PC-9 (cell line): ENCODE measurements at places on chromosomes 7 and 10. TPM values are rescaled to one million over a fixed set of nuclear protein-coding genes. Genes with fewer than 3 reads are reported as not detected.

Gene ACTL6B
- total RNA-seq, result not detected in 2 replicates

- no peak for DNase-seq
- no peaks in the 10 kb centered on the region for H3K27me3 ChIP-seq
- no peak overlapping the region for H3K27ac ChIP-seq
- H3K4me3 ChIP-seq, result no peak overlapping the region
- no peaks in the 10 kb centered on the region for H3K36me3 ChIP-seq
These were observed 2.0 kb upstream of the GATA3 start for GRCh38 chr10:8052341-8052955.

GRCh38 chr7:128167042-128167701 lies 73.9 kb upstream of the LEP start:
- DNase-seq, result peak; percentile 67
- peak overlapping the region; percentile 78 for H3K4me3 ChIP-seq
- no peaks in the 10 kb centered on the region for H3K36me3 ChIP-seq
- H3K27ac ChIP-seq, result no peak overlapping the region
- peaks cover 36% of the 10 kb centered on the region for H3K4me1 ChIP-seq

Gene MLXIPL
- 24.9 and 32.0 TPM in 2 replicates for total RNA-seq

- no peak for DNase-seq
- H3K27ac ChIP-seq, result no peak overlapping the region
- peaks cover 12% of the 10 kb centered on the region for H3K4me1 ChIP-seq
- H3K36me3 ChIP-seq, result no peaks in the 10 kb centered on the region
- H3K4me3 ChIP-seq, result no peak overlapping the region
These were observed 163.8 kb downstream of the SVIL start for GRCh38 chr10:29470843-29471543.

DNA sequence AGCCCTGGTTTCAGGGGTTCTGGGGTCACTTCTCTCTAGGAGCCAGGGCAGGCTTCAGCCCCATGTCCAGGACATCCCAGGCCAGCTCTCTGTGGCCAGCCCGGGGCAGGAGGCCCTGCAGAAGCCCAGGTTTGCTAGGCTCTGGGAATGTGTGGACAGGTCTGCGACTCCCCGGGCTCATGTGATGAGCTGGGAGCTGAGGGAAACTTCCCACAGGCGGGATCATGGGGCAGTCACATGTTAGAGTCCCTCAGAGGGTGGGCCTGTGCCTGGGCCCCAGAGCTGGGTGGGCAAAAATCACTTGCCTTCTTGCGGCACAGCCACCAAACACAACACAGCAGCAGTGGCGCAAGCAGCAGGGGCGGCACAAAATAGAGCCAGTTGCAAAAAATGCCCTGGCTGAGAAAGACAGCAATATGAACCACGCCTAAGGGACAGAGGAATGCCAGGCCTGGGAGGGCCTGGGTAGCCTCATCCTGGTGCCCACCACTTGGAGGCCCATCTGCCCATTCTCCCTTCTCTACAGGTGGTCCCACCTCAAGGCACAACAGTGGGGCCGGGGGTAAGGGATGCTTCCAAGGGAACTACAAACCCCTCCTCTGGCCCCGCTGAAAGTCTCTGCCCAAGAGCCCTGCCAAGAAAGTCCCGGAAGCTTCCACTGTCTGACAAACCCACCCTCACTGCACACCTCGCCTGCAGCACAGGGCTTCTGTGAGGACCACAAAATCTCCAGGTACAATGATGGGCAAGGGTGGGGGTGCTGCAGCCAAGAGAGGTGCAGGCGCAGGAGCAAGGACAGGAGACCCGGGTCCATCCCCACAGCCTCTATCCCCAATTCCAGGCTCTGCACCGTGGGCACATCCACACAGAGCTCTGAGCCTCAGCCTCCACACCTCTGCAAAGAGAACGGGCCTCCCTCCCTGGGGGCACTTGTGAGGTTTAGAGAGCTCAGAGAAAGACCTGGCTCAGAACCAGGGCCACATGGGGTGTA lies 34.6 kb upstream of the ANTXRL start:
- H3K4me1 ChIP-seq, result 0 out of 2 replicates have a peak, but pooled peaks cover 4% of the 10 kb centered on the region
- no peak overlapping the region for H3K4me3 ChIP-seq
- no peak for DNase-seq
- H3K27ac ChIP-seq, result no peak overlapping the region
